IPS DF 6.9 (cell line): ENCODE measurements at places on chromosomes 1 and 21.
A peak's percentile ranks its signal among the peaks of the same experiment; 100 is the strongest.

DNA sequence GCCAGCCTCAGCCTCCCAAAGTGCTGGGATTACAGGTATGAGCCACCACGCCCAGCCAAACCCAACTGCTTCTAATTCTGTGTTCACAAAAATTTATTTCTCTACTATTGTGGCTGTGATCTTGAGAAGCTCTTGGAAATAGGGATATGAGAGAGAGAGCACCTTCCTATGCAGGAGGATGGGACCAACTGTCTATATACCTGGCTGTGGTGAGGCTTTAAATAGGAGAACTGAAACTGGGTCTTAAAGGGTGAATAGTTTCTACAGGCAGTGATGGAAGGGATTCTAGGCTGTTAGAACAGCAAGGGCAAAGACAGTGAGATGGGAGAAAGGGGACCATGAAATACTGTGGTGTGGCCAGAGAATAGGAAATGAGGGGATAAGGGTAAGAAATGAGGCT lies 8.3 kb upstream of the PTCH2 start:
- DNase-seq = no peak

- no peak for DNase-seq
These were observed 16.4 kb downstream of the PPP2R5A start for GRCh38 chr1:212301580-212301979.

DNA sequence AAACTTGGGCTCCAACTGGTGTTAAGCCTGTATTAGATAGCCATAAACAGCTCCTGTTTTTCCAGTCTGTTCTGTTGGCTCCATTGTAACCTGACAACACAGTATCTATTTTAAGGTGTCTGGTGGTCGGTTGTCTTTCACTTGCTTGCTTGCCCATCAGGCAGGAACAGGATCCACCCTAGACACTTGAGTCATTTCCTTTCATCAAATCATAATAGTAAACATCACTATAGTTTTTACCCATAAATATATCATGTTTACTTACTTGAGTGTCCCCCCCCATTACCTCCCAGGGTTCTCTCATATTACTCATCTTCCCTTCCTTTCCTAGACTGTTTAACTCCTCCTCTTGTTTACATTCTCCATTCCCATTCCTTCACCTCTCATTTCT lies 2.9 kb downstream of the DDI2 start:
- DNase-seq = no peak

GRCh38 chr1:34924759-34925555 lies 4.5 kb downstream of the DLGAP3 start:
- no peak for DNase-seq

DNA sequence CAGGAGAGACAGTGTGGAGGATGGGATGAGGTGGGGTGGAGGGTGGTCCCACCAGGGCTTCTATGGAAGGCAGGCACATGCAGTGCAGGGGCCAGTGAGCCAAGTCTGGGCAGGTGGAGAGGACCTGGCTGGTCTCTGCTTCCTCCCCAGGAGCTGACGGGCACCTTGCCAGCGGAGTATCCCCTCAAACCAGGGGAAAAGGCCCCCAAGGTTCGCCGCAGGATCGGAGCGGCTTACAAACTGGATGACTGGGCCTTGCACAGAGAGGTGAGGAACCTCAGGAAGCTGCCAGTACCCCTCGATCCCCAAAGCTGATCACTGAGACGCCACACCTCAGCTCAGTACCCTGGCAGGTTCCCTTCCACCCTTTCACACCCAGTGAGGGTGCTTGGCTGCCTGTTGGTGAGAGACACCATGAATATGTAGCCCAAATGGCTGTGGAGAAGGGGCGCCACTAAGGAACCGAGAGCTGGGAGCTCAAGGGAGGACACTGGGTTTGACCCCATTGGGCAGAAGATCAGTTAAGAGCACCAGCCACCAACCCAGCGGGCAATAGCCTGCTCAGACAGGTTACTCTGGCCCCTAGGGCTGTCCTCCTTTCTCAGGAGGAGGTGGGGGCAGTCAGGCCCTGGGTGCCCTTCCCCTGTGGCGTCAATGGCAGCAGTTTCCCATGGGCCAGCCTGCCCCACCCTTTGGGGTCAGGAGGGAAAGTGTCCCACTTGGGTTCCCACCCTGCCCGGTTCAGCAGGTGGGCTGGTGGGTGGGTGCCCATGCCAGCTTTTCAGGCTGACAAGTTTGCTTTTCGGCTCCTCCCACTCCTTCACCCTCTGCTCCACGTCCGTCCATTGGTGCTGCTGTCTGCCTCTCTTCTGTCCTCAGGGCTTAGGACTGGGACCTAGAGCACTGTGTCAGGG lies 5.5 kb downstream of the INAVA start:
- DNase-seq = no peak

DNA sequence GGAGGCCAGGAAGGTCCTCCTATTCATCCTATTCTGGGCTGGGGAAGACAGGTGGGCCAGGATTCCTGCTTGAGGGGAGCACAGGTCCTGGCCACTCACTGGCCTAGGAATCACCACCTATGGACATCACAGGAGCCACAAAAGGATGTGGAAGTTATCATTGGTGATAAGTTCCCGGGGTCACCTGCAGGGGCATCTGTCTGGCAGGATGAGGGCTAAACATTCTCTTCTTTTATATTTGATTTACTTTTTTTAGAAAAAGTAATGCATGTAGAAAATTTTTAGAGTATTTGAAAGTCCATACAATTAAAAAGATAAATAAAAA lies 33.2 kb upstream of the KIAA0040 start:
- DNase-seq = no peak

GRCh38 chr1:100413035-100413434 lies 60.7 kb downstream of the CDC14A start:
- DNase-seq = no peak

GRCh38 chr1:172402878-172403569 lies 17.5 kb upstream of the C1orf105 start:
- DNase-seq = no peak

- DNase-seq = peak; percentile 91
These were observed 1528.6 kb upstream of the TPTE start for GRCh38 chr21:8992731-8993174.

- no peak for DNase-seq
These were observed 25.5 kb downstream of the PUM1 start for GRCh38 chr1:31040038-31040437.

DNA sequence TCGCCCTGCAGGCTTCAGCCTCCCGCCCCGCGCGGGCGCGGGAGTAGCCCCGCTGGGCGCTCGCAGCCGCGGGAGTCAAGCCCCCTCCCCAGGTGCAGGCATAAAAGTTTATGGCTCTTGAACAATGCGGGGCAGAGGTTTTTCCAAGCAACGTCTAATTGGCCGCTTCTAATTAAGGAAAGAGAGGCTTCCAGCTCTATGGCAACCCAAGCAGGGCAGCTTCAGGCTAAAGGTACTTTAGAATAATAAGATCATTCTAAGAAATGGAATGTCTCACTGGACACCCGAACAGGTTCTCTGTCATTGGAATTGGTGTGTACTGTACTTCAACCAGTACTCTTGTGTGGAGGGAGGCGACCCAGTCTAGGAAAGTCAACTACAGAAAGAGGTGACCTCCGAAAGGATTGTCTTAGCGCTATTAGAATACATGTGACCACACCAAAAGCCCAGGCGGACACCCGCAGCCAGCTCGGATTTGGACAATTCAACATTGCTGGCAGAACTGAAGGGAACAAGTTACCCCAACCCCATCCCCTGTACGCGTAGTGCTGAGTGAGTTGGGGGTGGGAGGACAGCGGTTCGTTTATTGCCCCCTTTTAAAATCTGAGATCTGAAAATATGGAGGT lies 12.5 kb downstream of the NR5A2 start:
- DNase-seq = no peak

GRCh38 chr1:160399544-160400222 lies 681 bp upstream of the VANGL2 start:
- no peak for DNase-seq

DNA sequence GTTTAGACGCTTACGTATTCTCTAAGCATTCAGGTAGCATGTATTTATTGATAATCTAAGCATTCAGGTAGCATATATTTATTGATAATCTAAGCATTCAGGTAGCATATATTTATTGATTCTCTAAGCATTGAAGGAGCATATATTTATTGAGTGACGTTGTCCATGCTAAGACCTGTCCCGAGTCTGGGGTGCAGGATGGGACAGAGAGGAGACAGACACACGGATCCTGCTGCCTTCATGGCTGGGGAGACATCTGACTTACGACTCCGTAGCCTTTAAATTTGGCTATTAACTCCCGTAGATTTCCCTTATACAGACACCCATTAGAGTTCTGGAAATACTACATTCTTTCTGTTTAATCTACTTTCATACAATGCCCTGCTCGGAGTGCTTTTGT lies 982 bp downstream of the SCCPDH start:
- DNase-seq = no peak
